ENCODE measurements at places on chromosomes 11 and 22.

DNA sequence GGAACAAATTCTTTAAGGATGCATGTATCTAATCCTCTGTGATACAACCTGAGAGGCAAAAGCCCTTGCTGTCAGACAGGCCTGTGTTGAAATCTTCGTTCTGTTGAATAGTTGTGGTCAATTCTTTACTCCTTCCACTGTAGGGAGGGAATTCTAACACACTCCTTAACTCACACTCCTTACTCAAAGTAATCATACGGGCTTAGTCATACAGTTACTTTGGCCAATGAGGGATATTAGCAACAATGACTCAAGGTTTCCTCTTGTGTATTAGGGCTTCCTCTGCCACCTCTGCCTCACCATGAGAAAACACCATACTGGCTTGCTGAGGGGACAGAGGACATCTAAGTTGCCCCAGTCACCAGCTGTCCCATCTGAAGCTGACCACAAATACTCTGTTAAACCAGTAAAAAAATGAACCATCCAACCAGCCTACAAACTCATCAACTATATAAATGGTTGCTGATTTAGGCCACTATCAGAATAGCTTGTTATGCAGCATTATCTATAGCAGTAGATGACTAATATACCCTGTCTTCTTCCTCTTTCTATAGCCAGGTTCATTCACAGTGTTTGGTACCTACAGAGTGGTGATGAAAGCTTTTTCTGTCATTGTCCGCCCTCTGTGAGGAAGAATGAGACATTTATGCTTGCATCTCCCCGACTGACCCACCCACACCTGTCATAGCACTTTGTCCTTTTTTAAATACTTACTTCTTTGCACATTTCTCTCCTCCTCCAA is 322.8 kb upstream of the SYN3 start:
- DNase-seq, result no peak

- no peak for DNase-seq
Observed at GRCh38 chr11:128447233-128447632, 140.1 kb downstream of the ETS1 start.

GRCh38 chr11:44911029-44911814 is 39.5 kb downstream of the TP53I11 start:
- peak; percentile 95 for DNase-seq

- DNase-seq, result no peak
Observed at GRCh38 chr11:11592146-11592684, 29.6 kb downstream of the GALNT18 start.

GRCh38 chr11:63985812-63986155 is 454 bp upstream of the OTUB1 start:
- DNase-seq, result no peak

DNA sequence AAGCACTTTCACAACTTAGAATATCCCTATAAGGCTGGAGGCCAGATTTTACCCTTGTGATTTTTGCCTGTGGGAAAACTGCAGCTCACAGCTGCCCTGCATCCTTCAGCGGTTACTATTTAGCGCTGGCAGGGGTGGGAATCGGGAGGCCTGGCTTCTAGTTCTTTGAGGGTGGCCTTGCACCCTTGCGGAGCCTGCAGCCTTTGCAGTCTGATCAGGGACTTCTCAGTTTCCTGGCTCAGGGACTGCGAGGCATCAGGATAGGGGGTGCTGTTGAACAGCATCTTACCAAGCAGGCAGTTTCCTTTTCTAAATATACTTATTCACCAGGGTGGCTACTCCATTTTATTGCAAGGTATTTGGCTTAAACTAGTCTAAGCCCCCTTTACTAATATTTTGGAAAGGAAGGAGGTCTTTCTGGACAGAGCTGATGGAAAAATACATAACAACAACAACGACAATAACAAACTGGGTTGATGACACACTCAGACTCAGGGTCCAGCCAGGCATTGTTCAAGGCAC is 2.9 kb upstream of the APOA1 start:
- DNase-seq, result peak; percentile 41

GRCh38 chr11:30873924-30874610 is 287.9 kb upstream of the MPPED2 start:
- DNase-seq, result peak; percentile 3

DNA sequence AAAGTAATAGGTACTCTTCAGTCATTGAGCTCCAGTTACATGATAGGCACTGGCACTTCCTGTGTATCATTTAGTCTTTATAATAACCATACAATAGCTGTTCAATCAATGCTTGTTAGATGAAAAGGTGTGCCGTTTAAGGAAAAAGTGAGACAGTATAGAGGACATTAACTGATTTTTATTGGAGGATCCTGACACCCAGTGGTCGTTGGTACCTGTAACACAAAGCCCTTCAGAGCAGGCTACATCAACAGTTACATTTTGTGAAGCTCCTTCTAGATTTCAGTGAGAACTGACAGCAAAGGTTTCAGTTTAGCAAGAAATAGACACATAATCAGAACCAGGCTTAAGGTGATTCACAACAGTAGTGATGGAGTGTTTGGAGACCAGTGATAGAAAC is 44.2 kb downstream of the CCDC81 start:
- peak; percentile 29 for DNase-seq

GRCh38 chr22:31173386-31174145 is 13.6 kb downstream of the RNF185 start:
- DNase-seq, result no peak

Measured in neural progenitor cell (in vitro differentiated cells).